NCI-H187 (cell line): ENCODE measurements at places on chromosomes 3 and 15.

DNA sequence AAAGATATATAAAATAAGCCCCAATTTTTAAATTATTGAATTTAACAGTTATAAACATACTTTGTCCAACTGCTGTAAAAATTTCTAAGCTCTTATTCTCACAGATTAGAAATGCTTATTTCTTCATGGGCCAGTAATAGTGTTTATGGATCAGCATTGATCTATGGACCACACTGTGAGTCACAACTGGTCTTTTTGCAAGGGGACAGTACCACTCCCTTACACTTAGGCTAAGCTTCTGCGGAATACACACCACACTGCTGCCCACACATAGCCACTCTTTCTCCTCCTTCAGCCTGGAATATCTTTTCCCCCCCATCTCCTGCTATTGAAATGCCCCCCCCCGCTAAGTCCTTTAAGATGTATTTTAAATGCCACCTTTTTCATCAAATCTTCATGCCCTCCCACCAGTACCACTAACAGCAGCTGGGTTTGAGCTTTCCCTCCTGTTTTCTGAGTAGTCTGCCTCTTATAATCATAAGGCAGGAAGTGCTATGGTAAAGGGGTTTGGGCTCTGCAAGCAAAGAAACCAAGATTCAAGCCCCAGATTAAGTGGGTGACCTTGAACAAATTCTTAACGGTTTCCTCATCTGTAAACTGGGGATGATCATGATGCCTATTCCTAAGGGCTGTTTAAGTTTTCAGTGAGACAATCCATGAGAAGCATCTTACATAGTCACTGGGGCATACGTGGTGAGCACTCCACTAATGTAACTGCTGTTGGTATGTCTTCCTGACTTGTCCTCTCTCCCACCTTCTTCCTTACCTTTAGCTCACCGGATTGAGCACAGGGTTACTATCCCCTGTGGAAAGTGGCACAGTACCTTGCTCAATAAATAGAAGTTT lies 69.2 kb downstream of the DCUN1D1 start:
- DNase-seq, result no peak

DNA sequence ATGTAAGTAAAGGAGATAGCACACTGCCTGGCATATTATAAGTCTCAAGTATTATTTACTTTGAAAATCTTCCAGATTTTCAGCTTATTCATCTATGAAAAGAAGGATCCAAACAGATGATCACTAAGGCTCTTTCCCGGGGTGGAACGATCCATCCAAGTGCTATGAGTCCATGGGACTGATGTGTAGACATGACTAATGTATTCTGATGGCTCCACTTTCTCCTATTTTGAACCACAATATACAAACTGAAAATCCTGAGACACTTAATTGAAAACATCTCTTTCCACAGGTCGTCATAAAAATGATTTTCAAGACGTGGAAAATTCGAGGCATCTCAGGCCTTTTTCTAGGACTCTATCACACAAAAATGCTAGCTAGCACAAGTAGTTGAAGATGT lies 33.4 kb upstream of the CHRM5 start:
- DNase-seq, result no peak

- no peak for DNase-seq
Observed at GRCh38 chr3:58404396-58404795, 29.2 kb downstream of the PDHB start.

GRCh38 chr3:47565734-47566550 lies 12.7 kb downstream of the CSPG5 start:
- DNase-seq, result no peak

DNA sequence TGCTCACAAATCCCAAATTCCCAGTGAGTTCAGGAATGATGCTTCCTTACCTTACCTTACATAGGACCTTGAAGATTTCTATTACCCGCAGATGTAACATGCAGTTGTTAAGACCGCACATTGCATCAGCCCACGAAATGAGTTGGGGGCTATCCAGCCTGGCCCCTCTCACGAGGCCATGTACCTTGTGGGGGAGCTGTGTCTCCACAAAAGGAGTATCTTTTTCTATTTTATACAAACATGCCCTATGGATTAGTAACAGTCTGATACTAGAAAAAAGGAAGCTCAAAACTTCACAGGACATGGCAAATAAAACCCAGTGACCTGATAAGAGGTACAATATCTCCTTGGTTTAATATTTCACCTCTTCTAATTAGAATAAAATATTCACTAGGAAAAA lies 1086.8 kb upstream of the CFAP20DC start:
- DNase-seq, result no peak

DNA sequence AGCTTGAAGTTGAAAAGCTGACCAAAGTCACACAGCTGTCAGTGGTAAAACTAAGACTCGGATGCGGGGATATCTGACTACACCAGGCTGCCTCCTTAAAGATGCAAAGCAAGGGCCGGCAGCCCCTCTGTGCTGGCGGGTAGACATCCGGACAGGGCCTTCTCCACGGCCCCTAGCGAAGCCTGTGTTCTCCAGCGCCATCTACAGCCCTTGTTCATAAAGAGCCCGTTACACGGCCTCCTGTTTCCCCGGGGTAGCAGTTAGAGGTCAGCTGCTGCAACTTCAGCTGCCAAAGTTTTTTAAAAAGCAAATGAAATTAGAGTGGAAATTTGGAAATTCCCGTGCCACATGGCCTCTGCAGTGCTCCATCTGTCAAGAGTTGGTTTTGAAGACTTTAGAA lies 383.0 kb downstream of the TBL1XR1 start:
- DNase-seq, result no peak

DNA sequence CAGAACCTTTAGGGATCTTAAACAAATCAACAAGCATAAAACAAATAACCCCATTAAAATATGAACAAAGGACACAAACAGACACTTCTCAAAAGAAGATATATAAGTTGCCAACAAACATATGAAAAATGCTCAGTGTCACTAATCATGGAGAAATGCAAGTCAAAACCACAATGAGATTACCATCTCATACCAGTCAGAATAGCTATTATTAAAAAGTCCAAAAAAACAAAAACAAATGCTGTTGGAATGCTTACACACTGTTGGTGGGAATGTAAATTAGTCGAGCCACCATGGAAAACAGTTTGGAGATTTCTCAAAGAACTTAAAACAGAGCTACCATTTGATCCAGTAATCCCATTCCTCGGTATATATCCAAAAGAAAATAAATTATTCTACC lies 423.6 kb downstream of the OTOL1 start:
- no peak for DNase-seq

- DNase-seq, result no peak
Observed at GRCh38 chr3:13015286-13016082, 57.7 kb downstream of the IQSEC1 start.

- peak; percentile 6 for DNase-seq
Observed at GRCh38 chr3:158105710-158106253, 438 bp downstream of the SHOX2 start.

GRCh38 chr3:12180631-12181030 lies 21.9 kb upstream of the TIMP4 start:
- DNase-seq, result no peak

GRCh38 chr15:51907136-51907862 lies 64.3 kb downstream of the LEO1 start:
- no peak for DNase-seq

GRCh38 chr3:129942296-129942695 lies 32.2 kb upstream of the TRH start:
- DNase-seq, result peak; percentile 10

GRCh38 chr3:155334914-155335723 lies 41.6 kb upstream of the STRIT1 start:
- no peak for DNase-seq

DNA sequence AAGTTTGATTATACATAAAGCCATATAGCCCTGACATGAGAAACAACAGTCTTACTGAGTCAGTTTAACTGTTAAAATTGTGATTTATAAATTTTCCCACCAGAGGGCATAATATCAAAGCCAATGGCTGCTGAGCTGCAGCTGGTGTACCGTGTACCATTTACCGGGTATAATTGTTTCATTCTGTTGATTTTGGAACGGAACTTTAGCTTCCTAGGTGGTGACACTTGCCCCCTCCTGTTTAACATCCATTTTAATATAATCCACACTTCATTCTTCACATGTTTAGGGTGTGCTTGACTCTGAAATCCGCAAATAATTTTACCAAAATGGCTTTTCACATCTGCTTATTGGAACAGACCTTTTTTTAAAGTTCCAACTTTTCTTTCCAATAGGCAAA lies 72.8 kb downstream of the SLC9A9 start:
- DNase-seq, result no peak

DNA sequence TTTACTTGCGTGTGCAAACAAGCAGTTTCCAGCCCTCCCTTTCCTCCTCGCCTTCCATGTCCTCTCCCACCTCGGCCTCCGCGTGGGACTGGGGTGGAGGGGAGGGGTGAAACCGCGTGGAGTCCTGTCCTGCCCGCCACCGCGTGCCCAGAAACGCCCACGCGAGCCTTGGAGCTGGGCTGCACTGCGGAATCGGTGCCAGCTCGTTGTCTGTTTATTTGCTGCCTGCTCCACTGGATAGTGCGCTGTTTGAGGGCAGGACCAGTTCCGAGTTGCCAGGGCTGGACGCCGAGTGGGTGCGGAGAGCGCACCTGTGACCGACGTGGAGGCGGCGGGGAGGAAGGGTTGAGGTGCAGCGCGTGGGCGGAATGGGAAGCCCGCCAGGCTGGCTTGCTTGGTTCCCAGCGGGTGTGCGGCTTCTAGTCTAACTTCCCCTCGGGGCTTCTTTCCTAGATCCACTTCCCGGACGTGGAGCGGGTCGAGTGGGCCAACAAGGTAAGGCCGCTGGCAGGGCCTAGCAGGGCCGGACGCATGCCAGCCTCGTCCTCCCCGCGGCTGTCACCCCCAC lies 17.3 kb downstream of the ESYT3 start:
- DNase-seq, result no peak

- DNase-seq, result no peak
Observed at GRCh38 chr3:130671545-130672312, 74.9 kb downstream of the PIK3R4 start.

- DNase-seq, result no peak
Observed at GRCh38 chr3:120597445-120598049, 1.4 kb downstream of the NDUFB4 start.

- DNase-seq, result no peak
Observed at GRCh38 chr15:66757521-66757920, 55.5 kb downstream of the SMAD6 start.

DNA sequence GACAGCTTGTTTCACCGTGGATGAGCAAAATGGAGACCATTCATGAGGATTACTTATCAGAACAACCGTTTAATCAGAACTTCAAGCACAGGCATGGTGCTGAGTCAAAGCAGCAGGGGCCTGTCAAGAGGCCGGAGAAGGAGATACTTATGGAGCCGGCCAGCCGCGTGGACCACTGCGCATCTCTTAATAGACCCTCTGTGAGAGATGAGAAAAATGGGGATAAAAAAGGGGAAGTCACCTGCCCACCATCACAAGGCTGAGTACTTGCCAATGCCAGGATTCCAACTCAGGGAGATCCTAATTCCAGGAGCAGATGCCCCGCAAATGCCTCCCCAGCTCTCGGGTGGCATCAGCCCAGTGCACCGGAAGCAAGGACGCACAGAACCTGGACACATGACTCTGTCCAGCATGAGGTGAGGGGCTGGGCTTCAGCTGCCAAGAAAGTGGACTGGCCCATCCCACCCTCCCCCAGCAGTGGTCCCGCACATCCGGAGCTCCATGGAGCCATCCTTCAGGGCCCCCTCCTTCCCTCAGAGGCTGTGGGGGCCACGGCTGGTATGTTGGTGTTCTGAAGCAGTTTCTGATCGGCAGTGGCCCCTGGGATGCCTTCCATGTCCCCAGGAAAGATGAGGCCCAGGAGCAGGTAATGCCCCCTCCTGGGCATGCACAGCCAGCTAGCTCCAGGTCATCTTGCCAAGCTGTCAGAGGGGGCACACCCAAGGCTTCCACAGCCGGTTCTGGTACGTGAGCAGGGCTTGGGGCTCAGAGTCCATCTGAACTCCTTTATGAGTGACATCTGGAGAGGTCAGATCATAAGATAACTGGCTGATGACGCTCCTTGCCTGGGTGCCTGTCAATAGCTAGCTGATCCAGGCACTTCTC lies 143.8 kb downstream of the ATP10A start:
- DNase-seq, result no peak

DNA sequence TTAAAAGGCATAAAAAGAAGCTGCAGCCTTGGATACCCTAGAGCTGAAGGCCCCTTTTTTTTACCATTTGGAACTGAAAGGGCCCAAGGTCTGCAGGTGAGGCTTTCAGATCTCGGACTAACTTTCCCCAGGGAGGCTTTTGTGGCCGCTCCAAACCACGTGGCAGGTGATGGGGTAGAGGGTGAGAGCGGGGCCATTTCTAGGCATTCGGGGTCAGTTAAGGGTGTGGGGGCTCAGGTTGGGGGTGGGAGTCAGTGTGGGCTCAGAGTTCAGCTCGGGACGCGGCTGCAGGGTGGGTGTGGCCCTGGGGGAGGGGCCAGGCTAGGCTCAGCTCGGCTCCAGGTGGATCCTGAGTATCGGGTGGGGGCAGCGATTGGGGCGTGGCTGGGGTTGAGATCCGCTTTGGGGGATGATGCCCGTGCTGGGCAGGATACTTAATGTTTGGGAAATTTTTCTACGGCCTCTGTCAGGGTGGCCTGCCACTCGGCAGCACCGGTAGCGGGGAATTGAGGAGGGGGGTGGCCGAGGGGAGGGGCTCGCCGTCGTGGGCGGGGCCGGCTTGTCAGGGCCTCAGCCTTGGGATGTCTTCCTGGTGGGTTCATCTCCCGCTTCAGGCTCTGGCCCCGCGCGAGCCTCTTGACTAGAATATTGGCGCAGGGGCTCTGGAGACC lies 2.5 kb downstream of the KLF13 start:
- DNase-seq, result no peak

DNA sequence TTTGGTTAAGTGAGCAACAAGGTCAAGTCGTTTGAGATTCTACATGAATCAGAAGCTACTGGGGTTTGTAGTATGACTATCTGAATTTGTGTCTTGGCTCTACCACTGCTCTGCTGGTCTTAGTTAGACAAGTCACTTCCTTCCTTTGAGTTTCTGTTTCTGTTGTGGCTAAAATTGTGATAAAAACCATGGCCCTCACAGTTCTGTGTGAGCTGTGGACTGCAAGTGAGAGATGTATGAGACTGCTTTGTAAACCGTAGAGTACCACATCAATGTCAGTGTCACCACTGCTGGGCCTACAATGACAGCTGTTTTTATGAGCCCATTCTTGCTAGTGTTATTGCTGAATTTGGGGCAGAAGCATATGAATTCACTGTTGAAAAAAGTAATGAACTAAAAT lies 32.7 kb downstream of the RARB start:
- DNase-seq, result no peak

DNA sequence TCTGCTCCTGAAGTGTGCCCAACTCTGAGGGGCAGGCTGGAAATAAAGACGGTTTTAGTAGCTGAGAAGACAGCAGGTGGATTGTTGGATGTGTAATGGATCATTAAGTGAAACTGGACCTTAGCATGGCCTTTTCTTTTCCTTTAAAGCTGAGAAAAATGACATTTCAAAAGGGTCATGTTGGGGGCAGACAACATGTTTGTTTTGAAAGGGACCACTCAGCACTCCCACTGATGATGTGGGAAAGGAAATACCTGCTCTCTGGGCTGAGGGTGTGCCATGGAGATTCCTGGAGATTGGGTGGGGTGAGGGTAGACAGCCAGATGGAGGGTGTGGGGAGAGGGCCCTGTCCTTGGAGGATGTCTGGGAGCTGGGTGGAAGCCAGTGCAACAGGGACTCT lies 38.4 kb downstream of the ANAPC13 start:
- DNase-seq, result no peak

- no peak for DNase-seq
Observed at GRCh38 chr3:105719791-105720190, 149.0 kb downstream of the CBLB start.

GRCh38 chr15:39616731-39617455 lies 36.0 kb downstream of the THBS1 start:
- no peak for DNase-seq
